A549 treated with CORT108297 at 1 μM for 4 hours (cell line): ENCODE measurements at places on chromosomes 16 and 17. TPM values are rescaled to one million over a fixed set of nuclear protein-coding genes. Genes with fewer than 3 reads are reported as not detected.

Gene CCL7
- total RNA-seq, result 0.12 to 0.24 TPM (median 0.16 TPM) in 5 replicates

Gene CDH11
- total RNA-seq, result 0.14 to 0.70 TPM (median 0.61 TPM) in 5 replicates

Gene ARHGDIG
- 2.4 to 3.5 TPM (median 3.3 TPM) in 5 replicates for total RNA-seq

Gene ASPSCR1
- total RNA-seq, result 23.6 to 32.1 TPM (median 29.2 TPM) in 5 replicates

Gene PDXDC1
- 58.8 to 71.8 TPM (median 65.9 TPM) in 5 replicates for total RNA-seq

Gene DRC3
- total RNA-seq, result 2.2 to 3.2 TPM (median 3.0 TPM) in 5 replicates

Gene TPSD1
- total RNA-seq, result not detected in 5 replicates

Gene BMERB1
- total RNA-seq, result 70.5 to 89.2 TPM (median 80.5 TPM) in 5 replicates

Gene GPRC5C
- 58.6 to 85.4 TPM (median 75.2 TPM) in 5 replicates for total RNA-seq

Gene EPX
- 0.03 TPM in 1 of 5 replicates, not detected in the others for total RNA-seq

Gene INCA1
- 1.3 to 1.7 TPM (median 1.4 TPM) in 5 replicates for total RNA-seq

Gene APOH
- 3.0 to 6.1 TPM (median 4.9 TPM) in 5 replicates for total RNA-seq

Gene EVI2B
- total RNA-seq, result 0.10 to 0.17 TPM (median 0.15 TPM) in 5 replicates

Gene OTOA
- total RNA-seq, result 0.03 to 0.16 TPM (median 0.05 TPM) in 4 of 5 replicates, not detected in the other

Gene LGALS9B
- not detected in 5 replicates for total RNA-seq

Gene ITGAD
- total RNA-seq, result 0.02 TPM in 1 of 5 replicates, not detected in the others

Gene IL17C
- not detected in 5 replicates for total RNA-seq
